ENCODE measurements at places on chromosomes 16 and 17.
A peak's percentile ranks its signal among the peaks of the same experiment; 100 is the strongest.

DNA sequence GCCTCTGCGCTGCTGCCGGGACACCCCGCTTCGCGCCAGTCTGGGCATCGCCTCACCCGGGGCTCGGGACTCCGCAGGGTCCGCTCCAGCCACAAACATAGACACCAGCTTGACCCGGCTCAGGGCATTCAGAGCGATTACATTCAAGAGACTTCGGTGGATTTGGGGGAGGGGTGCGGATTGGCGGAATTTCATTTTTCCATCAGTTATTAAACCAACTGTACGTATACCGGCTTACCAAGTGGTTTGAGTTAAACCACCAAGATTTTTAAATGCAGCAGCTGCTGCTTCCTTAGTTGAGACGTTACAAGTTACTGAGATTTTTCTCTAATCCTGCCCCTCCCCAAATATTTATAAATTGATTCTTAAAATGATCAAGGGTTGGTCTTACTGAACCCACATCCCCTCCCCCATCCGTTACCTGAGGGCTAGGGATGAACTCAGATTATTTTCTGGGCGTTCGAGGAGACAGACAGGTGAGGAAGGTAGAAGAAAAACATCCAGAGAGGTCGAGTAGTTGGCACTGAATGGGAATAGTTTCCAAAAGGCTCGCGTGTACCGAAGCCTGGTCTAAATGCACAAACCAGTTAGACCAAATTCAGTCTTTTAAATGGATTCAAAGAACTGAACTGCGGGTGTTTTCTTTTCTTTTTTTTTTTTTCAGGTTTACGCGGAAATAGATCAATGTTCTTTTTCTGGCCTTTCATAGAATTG, 1.5 kb downstream of the CRHR1 start:
- DNase-seq = no peak

DNA sequence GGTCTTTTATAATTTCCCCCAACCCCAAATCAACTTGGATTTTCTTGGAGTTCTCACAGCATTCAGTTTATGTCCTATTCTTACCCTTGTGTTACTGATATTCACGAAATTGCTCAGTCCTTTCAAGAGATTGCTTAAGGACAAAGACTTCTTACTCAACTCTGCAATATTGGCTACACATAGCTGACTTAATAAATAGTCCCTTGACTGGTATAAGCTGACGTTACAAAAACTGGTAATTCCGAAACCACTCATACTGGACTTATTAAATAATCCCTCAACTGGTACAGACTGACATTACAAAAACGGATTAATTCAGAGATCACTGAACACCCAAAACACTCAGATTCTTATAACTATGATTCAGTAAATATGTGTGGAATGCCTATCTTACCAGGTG, 860 bp downstream of the TIGD7 start:
- DNase-seq = peak; percentile 18

- DNase-seq = no peak
These were observed 25.8 kb downstream of the CNGB1 start for GRCh38 chr16:57944970-57945739.

DNA sequence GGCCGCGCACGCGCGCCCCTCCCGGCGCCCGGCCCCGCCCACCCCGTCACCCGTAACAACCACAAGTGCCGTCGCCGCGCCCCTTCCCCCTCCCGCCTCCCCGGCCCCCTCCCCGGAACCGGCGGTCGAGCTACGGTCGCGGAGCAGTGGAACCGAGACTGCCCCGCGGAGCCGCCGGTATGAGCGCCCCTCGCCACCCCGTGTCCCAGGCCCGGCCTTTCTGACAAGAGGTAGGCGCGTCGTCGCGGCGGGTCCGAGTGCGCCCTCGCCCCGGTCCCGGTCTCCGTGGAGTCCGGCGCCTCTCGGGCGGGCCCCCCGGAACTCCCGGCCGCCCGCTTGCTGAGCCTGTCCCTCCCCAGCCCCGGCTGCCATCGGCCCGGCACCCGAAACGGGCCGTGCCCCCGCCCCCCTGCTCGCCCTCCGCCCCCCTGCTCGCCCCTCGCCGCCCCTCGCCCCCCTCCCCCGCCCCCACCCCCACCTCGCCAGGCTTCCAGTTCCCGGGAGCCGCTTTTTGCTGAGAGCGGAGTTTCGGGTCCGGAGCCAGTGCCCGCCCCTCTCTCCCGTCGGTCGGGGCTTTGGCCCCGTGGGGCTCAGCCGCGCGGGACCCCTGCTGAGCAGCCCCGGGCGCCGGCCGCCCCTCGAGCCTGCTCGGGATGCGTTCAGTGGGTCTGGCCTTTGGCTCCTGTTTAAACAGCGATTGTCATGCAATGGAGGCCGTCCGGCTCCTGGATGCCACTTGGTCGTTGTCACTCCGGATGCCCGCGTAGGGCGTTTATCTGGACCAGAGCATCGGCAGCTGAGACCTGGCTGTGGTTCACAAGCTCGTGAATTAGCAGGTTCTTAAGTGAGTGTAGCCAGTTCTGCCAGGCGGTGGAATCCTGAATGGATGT, at the start of gene SEC14L1:
TSS of gene SEC14L1 (plus strand) at position 92 of the 890 bp plus-strand sequence. CDS start 2,628 bp downstream, outside the sequence.
- peak; percentile 87 for DNase-seq

GRCh38 chr17:72425133-72425793, 304.4 kb downstream of the SOX9 start:
- DNase-seq = no peak

- DNase-seq = no peak
These were observed 19.8 kb downstream of the FMNL1 start for GRCh38 chr17:45241328-45242028.

- DNase-seq = no peak
These were observed 2.5 kb downstream of the CARHSP1 start for GRCh38 chr16:8866118-8866883.

DNA sequence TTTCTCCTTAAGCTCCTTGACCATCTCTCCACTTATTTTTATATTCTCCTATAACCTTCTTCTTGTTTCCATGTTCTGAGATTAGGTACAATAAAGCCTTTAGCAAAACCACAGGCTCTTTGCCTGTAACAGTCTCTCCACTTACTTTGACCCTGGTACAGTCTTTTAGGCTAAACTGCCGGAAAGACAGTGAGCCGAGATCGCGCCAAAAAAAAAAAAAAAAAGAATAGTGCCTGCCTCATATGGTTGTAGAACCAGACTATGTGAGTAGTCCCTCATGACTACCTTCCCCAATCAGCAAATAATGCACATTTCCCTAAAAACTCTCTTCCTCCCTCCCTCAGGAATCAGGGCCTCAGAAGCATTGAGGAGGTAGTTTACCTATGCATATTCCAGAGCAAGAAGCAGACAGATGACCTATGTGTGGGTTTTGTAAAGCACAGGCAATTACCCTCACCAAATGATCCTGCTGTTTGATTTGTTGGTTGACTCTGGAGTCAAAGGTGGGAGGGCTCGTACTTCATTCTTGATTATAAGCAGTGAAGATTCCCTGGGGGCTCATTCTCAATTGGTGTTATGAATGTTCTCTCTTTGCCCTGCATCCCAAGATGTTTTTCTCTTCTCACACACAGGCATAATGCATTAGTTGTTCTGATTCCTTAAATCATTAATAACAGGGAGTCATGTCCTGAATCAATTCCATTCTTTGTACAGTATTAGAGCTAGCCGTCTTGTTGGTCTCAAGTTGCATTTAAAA, 8.9 kb upstream of the NME1 start:
- no peak for DNase-seq

- DNase-seq = no peak
These were observed 6.1 kb downstream of the THUMPD1 start for GRCh38 chr16:20735490-20735889.

DNA sequence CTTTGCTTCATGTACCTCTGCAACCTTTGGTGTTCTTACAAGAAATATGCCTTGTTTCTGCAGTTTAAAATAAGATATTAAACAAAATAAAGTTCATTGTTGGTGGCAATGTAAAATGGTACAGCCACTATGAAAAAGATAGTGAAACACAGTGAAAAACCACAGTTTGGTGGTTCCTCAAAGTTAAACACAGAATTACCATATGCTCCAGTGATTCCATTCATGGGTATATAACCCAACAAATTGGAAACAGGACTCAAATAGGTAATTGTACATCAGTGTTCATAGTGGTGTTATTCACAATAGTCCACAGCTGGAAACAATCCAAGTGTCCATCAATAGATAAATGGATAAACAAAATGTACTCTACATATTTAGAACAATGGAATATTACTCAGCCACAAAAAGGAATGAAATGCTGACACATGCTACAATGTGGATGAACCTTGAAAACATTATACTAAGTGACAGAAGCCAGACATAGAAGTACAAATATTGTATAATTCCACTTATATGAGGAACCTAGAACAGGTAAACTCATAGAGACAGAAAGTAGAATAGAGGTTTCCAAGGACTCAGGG, 49.2 kb downstream of the CUEDC1 start:
- no peak for DNase-seq

- DNase-seq = no peak
These were observed at the start of gene PLLP for GRCh38 chr16:57284209-57284951. PLLP (minus strand) TSS chr16:57284672; CDS start chr16:57284540, 132 bp downstream.

DNA sequence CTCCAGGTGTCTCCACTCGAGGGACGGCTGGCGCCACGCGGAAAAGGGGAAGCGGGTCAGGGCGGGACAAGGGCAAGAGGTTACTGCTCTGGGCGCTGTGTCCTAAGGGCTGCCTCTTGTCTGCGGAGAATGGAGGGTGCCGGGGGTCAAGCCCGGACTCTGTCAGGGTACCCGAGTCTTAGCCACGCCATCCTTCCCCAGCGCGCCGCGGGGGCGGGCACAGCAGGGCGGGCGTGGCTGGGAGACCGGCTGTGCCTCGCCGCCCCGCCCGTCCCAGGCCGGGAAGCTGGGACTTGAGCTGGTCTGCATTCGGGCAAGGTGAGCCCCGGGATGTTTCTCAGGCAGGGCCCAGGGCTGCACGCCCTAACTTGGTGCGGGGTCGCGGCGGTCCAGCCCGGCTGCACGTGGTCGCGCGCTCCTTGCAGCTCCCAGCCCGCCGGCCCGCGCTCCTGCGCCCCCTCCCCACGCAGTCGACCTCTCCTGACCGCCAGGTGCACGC, 6.2 kb upstream of the ACTG1 start:
- no peak for DNase-seq
